ENCODE measurements at places on chromosomes 1 and 21.

DNA sequence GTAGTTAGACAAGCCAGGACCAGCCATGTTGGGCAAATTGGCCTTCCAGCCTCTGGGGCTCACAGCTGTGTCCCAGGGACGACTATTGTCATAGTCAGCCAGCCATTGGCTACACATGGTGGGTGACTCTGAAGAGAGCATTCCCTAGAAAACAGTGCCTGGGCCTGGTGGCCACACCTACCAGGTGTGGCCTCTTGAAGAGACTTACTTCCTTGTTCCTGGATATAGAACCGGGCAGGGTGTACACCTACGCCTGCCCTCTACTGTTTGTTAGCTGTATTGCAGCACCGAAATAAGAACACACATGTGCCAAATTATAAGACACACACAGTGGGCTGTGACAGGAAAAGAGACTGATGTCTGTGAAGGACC lies 134.6 kb upstream of the ARHGEF16 start:
- no peak for DNase-seq

DNA sequence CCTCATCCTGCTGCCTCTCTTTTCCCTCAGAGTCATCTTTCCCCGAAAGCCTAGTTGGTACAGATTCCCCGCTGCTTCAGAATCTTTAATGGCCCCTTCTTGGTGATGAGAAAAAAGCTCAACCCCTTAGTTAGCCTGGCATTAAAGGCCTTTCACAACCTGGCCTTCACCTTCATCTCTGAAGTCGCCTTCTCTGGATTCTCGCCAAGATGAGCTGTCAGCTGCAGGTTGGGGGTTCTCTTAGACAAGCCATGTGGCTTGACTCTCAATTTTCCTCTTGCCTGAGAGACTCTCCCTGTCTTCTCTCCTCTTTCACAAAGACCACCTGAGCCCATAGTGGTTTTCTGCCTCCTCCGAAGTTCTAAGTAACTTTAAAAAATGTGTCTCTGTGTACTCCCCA lies 15.5 kb upstream of the DISC1 start:
- no peak for DNase-seq

GRCh38 chr1:8567146-8567545 lies 249.2 kb downstream of the SLC45A1 start:
- no peak for DNase-seq

DNA sequence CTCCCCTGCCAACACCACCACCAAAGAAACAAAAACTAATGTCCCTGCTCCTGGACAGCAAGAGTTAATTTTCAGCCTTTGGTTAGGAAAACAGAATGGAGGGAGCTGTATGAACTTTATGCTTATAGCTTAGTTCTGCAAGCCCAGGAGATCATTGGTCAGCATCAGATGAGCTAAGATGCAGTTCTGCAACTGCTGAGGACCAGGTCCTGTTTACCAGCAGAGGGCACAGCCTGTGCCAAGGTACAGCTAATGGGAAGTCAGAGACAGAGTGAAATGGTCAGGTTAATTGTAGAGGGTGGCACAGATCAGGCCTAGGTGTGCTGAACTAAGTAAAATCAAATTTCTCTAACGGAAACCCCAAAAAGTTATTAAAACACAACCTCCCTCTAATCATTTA lies 161.3 kb downstream of the ROR1 start:
- DNase-seq, result no peak

GRCh38 chr1:108643492-108644335 lies 17.2 kb downstream of the HENMT1 start:
- DNase-seq, result no peak

- no peak for DNase-seq
Measured at GRCh38 chr21:45096217-45096616, 21.8 kb downstream of the ADARB1 start.

- no peak for DNase-seq
Measured at GRCh38 chr1:180402001-180402400, 100.4 kb downstream of the ACBD6 start.

DNA sequence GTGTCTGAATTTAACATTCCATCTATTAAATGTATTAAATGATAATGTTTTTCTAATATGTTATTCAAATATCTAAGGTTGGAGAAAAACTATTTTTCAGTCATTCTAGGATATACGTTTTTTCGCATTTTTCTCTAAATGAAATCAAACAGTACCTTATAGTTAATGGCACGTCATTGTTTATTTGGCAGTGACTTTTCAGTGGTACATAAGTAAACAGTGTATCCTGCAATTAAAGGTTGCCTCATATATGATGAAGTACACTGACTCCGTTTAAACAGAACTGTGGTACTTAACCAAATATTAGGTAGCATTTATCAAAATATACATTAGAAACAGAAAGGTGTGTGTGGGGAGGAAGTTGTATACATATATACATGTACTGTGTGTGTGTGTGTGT lies 79.2 kb downstream of the EPS15 start:
- no peak for DNase-seq

- DNase-seq, result no peak
Measured at GRCh38 chr1:162626761-162627160, 5.5 kb upstream of the DDR2 start.

GRCh38 chr1:212470059-212470458 lies 37.3 kb downstream of the NENF start:
- peak; percentile 80 for DNase-seq

- DNase-seq, result no peak
Measured at GRCh38 chr1:22143065-22144033, at the start of gene WNT4. TSS of gene WNT4 (minus strand) at chr1:22143097. CDS start at chr1:22142922, 175 bp downstream.

- DNase-seq, result no peak
Measured at GRCh38 chr1:19504796-19505692, 19.7 kb upstream of the CAPZB start.

DNA sequence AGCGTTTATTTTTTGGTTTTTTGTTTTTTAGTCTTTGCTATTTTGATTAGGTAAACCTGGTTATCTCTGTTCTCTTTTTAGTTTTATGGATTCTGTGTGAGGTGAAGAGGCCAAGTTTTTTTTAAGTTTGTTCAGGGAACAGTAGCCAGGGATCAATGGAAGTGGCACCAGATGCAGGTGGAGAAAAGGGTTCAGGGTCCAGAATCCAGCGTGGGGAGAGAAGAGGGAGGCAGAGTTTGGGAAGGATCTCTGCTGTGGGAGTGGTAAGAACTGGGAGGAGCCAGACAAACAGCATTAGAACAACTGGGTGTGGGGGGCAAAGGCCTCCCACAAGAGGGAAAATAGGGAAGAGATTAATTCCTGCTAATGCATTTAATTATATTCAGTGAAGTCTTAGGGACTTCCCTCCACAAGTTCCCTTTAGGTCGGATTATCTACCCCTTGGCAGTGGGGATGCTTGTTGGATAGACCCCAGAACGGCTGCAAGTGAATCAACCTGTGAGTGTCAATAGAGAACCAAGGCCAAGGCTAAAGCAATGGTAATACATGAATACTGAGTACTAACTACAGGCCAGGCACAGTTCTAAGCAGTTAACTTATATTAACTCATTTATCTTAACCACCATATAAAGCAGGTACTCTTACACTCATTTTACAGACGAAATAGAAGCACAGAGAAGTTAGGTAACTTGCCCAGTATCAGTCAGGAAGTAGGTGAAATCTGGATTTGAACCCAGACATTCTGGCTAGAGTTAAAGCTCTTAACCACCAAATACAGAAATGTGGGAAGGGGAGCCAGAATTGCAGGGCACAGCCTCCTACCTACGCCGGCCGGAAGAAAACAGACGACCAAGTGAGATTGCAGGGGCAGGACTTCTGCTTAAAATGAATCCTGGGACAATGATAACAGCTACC lies 498 bp downstream of the GNAT2 start:
- DNase-seq, result no peak

Measured in T1000 (cell line).